ENCODE measurements at places on chromosomes 4 and X.
A peak's percentile ranks its signal among the peaks of the same experiment; 100 is the strongest.

DNA sequence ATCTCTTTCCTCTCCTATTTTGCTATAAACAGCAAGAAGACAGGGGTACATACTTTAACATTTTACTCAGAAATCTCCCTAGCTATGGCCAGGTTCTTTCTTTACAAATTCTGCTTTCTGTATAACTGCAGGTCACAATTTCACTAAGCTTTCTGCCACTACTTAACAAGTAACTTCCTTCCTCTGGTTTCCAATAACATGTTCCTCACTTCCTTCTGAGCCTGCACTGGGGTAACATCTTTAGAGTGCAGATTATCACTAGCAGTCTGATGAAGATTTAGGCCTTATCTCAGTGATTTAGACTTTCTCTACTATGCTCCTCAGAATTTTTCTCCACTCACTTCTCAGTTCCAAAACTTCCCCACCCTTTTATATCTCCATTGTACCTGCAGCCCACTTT lies 1930.5 kb upstream of the AGA start:
- H3K4me3 ChIP-seq = no peak overlapping the region
- no peak overlapping the region for H3K27ac ChIP-seq
- no peaks in the 10 kb centered on the region for H3K27me3 ChIP-seq
- DNase-seq = no peak
- no peaks in the 10 kb centered on the region for H3K4me1 ChIP-seq
- H3K36me3 ChIP-seq = no peaks in the 10 kb centered on the region

DNA sequence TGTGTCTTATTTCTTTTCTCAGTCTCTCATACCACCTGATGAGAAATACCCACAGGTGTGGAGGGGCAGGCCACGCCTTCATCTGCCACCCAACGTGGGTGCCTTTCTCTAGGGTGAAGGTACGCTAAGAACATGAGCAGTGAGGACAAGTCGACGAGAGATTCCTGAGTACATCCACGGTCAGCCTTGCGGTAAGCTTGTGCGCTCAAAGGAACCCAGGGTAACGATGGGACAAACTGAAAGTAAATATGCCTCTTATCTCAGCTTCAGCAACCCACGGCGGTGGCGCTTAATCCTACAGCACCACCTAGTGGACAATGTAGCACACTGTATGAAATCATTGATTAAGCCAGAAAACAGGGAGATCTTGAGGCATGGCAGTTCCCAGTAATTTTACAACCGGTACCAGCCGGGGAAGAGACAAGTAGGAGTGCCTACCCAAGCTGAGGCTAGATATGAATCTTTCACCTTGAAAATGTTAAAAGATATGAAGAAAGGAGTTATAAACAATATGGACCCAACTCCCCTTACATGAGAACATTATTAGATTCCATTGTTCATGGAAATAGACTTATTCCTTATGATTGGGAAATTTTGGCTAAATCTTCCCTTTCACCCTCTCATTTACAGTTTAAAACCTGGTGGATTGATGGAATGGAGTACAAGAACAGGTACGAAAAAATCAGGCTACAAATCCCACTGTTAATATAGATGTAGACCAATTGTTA lies 63.0 kb downstream of the ZNF732 start:
- no peaks in the 10 kb centered on the region for H3K27me3 ChIP-seq
- no peak overlapping the region for H3K4me3 ChIP-seq
- no peaks in the 10 kb centered on the region for H3K4me1 ChIP-seq
- peak; percentile 91 for DNase-seq
- no peaks in the 10 kb centered on the region for H3K36me3 ChIP-seq
- peak overlapping the region; percentile 76 for H3K27ac ChIP-seq

- H3K27ac ChIP-seq = no peak overlapping the region
- no peaks in the 10 kb centered on the region for H3K4me1 ChIP-seq
- H3K36me3 ChIP-seq = no peaks in the 10 kb centered on the region
- peak; percentile 6 for DNase-seq
- no peaks in the 10 kb centered on the region for H3K27me3 ChIP-seq
- no peak overlapping the region for H3K4me3 ChIP-seq
These were observed 543.8 kb upstream of the DIAPH2 start for GRCh38 chrX:96140796-96141195.

GRCh38 chr4:156968479-156968984 lies 3.1 kb downstream of the PDGFC start:
- H3K4me1 ChIP-seq = no peaks in the 10 kb centered on the region
- H3K36me3 ChIP-seq = no peaks in the 10 kb centered on the region
- DNase-seq = peak; percentile 76
- H3K27ac ChIP-seq = no peak overlapping the region
- H3K4me3 ChIP-seq = no peak overlapping the region
